Large intestine (tissue), 12 donors: ENCODE measurements at places on chromosomes 6 and 20. TPM values are rescaled to one million over a fixed set of nuclear protein-coding genes. Genes with fewer than 3 reads are reported as not detected.

The CLPSL2 gene
- not detected for polyA plus RNA-seq

The TPX2 gene
- polyA plus RNA-seq, result 21.8 TPM

The THEMIS gene
- 0.73 TPM for polyA plus RNA-seq

The CD24 gene
- polyA plus RNA-seq, result 135 TPM

The LRRN4 gene
- 6.3 TPM for polyA plus RNA-seq

The CCN6 gene
- 0.43 TPM for polyA plus RNA-seq

The PREX1 gene
- 9.9 TPM for polyA plus RNA-seq

The SMOC2 gene
- 15.9 TPM for polyA plus RNA-seq

GRCh38 chr20:52031563-52032303 lies 159.8 kb downstream of the ZFP64 start:
- DNase-seq, result peak; percentile 94

- no peak for DNase-seq
Measured at GRCh38 chr6:124970243-124970642, 8.0 kb downstream of the RNF217 start.

DNA sequence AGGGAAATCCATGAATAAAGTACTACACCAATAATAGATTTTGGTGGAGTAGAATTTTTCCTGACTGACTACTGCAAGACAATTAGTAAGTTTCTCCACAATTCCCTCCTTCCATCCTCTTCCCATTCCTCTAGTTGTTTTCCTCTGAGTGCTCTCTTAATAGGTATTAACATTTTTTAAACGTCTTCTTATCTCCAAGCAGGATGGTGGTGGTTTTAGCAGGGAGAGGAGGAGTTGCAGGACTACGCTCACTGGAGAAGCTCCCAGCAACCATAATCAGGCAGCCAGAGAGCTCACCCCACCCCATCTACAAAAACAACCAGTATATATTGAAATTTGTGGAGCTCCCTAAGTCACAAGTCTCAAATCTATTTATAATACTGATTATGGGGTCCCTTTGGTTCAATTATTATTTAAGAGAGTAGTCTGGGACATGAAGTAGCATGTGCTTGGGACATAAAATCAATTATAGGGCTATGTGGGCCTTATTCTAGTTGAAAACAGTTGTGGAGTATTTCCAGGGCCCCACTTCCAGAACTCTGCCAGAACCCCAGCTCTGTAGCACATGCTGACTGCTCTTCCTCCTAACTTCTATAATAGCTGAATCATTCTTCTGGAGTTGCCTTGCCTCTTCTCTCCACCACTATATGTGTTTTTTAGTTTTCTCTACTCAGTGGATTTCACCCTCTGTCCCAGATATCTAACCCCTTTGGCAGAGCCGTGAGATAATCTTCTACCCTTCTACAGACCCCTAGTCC lies 49.8 kb downstream of the MYB start:
- DNase-seq, result no peak

DNA sequence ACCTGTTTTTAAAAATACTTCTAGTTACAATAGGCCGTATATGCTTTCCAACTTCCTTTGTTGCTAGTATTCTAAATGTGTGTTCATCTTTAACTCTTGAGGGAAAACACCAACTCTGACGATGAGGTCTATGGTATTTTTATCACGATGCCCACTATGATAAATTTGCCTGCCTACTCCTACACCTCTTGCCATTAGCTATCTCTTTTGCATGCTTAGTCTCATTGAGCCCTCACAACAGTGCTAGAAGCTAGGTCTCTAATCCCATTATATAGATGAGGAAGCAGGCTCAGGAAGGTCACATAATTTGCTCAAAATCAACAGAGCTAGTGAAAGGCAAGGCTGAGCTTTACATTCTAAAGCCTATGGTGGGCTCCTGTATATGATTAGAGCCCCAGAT lies 13.2 kb downstream of the AAR2 start:
- no peak for DNase-seq

- DNase-seq, result no peak
Measured at GRCh38 chr6:139711804-139712585, 337.5 kb upstream of the CITED2 start.

DNA sequence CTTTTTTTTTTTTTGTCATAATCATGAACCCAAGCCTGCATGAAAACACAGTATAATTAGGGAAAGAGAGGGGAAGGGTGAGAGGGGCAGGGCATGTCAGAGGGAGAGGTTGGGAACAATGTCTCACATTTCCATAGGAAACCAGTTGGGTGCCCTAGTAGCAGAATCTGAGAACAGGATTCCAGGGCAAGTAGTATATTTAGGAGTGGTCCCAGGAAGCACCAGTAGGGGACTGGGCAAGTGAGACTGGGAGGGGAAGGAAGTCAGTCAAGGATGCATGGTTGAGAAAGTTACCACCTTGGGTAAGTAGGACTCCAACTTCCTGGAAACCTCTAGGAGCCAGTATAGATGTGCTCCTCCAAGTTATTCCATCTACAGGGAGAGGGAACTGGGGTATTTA lies 88.6 kb upstream of the MAFB start:
- DNase-seq, result no peak

GRCh38 chr6:39111280-39111679 lies 3.7 kb downstream of the SAYSD1 start:
- DNase-seq, result no peak

DNA sequence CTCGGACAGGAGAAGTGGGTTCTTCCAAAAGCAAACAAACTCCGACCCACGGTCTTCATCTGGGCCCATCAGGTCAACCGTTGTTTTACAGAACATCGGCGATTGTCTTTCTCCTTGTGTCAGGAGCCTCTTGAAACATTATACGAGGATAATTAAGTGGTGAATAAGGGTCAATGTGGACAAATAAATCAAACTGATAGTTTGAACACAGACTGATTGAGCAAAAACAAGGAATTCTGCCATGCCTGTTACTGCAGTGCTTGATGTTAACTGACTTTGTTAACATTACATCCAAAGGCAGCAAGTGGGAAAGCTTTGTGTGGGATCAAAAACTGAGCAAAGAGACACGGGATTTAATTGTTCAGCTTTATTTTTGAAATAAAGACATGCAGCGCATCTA lies 101.1 kb upstream of the IFNGR1 start:
- DNase-seq, result no peak

DNA sequence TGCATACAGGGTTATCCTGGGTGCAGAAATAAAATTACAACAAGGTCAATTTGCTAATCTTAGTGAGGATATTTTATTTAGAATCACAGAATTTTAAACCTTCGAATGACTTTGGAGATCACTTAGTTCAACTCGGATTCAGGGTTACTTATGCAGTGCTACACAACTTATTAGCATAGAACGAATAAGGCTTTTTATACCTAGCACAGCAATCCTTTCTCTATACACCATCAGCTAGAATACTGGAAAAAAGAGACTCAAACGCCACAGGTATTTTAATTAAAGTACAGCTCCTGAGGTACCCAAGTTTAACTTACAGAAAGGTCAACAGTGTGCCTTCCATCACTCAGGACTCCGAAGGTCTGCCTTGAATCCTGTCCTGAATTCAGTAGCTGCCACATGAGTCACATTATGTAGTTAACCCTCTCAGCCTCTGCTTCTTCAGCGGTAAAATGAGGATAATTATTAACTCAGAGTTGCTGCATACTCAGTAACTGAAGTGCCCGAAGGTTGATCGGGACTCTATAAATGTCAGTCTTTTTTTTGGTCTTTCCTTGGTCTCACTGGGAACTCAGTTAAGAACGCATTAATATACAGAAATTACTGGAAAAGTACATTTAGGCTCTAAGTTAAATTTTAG lies 6.0 kb upstream of the QKI start:
- no peak for DNase-seq

GRCh38 chr20:10454151-10454750 lies 19.1 kb downstream of the SLX4IP start:
- no peak for DNase-seq

DNA sequence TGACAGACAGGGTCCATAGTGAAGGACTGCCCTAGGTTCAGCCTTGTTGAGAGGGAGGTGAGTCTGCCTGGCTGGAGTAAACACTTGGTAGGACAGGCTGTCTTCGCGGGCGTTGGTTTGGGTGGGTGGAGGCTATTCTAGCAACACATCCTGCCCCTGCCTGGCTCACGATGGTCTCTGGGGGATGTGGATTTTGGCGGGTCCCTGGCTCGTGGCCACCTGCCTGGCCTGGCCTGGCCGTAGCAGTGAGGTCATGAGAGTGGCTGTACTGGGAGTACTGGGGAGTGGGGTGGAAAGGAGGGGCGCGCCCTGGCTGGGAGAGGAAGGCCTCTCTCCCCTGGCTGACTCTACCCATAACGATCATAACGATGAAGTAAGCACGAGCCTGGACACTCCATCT lies 30.2 kb upstream of the MRPS18A start:
- DNase-seq, result no peak

DNA sequence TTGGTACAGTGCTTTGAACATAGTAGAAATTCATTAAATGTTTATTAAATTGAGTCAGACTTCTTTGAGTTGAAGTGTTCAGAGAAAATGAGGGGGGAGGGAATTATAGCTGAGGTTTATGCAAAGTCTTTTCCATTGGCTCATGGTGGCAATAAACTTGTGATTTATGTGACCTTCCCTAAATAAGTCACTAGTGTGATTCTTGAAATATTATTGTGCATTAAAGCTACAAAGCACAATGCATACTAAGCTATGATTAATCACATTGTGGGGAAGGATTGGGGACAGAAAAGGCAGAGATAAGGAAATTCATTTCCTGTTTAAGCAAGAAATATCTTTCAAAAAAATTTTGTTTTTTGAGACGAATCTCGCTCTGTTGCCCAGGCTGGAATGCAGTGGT lies 877.5 kb downstream of the TFAP2A start:
- no peak for DNase-seq

GRCh38 chr20:37931153-37931922 lies 28.4 kb downstream of the VSTM2L start:
- DNase-seq, result no peak

DNA sequence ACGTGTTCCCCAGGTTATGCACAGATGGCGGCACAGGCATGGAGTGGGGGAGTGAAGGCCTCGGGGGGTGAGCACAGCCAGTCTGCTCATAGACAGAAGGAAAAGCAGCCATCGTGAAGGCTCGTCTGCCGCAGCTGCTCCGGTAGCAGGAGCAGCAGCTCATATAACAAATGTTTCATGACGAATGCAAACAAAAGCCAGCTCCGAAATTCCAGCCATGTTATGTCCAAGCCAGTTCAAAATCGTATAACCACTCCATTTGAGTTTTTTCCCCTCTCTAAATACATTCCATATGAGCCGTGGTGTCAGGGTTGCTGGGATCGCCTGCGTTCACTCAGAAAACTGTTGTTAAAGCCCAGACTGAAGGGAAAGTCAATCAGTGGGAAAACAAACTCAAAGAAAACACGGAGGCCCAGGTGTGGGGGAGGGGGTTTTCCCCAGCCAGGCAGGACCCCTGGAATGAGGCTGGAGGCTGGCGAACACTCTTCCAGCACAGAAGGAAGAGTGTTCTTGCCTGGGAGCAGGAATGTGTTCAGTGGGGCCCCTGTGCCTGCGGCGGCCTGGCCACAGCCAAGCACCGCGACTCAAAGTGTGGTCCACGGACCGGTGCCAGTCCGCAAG lies 280.4 kb upstream of the TAB2 start:
- peak; percentile 41 for DNase-seq

DNA sequence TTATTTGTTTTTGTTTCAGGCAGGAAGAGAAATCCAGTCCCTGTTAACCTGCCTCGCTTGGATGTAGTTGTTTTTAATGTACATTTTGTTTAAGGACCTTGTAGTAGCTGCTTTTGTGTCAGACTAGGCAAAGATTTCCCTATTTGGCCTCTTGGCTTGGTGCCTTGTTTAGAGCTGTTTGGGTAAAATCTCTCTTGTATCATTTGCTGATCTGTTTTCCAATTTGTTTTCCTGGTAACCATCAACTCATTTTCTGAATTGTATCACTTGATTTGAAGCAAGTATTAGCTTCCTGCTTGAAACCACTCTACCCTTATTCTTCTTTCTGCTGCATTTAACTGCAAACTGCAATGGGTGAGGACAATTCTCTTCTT lies 160.7 kb downstream of the ZFAND3 start:
- no peak for DNase-seq

GRCh38 chr6:166612471-166612881 lies 14.6 kb downstream of the RPS6KA2 start:
- no peak for DNase-seq

DNA sequence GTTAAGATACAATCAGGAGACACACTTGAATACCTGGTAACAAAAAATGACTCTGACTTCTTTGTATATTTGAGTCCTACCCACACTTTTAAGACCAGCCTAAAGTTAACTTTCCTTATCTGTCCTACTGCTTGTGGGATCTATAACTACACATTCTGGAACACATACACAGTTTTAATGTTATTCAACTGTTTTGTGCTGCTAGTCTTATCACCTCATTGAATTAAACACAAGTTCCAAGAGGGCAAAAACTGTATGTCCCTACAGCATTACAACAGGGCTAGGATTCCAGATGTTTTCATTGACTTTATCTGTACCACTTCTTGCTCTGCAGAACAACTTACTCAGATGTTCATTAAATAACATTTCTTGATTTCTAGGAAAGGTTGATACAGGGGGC lies 2.8 kb downstream of the HMGN3 start:
- DNase-seq, result no peak

DNA sequence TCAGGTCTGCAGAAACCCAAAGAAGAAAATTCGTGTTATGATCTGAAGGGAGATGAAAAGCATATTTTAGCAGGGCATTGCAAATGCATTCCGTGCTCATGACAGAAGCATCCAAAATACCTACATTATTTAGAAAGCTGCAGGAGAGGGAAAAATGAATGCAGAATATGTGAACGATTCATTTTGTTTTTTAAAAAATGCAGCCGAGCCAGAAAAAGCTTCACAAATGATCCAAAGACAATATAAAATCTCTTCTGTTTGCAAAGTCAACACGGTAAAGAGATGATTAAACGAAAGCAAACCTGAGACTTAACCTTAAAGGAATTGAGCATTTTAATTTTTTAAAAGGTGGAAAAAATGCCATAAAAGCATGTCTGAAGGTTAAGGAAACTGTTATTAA lies 136.1 kb upstream of the SULF2 start:
- no peak for DNase-seq

GRCh38 chr6:28117386-28118050 lies 6.9 kb upstream of the ZSCAN16 start:
- DNase-seq, result no peak

GRCh38 chr20:19990850-19991249 lies 26.3 kb upstream of the NAA20 start:
- no peak for DNase-seq

DNA sequence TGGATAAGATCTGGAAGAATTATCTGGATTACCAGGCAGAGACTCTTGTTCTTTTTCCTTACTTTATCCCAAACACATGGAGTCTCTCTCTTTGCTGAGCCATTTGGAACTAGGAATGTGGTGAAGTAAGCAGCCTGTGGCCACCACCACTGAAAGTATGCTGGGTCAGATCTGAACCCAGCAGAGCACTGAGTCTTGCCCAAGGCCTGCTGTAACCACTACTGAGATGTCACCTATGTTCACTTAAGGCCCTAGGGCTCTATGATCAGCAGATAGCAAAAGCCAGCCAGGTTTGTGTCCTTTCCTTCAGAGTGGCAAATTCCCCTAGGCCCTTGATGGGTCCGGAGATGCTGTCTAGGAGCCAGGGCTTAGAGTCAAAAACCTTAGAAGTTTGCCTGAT lies 103.3 kb upstream of the PLN start:
- DNase-seq, result no peak
